ENCODE measurements at places on chromosomes 2 and 18. TPM values are rescaled to one million over a fixed set of nuclear protein-coding genes. Genes with fewer than 3 reads are reported as not detected.

DNA sequence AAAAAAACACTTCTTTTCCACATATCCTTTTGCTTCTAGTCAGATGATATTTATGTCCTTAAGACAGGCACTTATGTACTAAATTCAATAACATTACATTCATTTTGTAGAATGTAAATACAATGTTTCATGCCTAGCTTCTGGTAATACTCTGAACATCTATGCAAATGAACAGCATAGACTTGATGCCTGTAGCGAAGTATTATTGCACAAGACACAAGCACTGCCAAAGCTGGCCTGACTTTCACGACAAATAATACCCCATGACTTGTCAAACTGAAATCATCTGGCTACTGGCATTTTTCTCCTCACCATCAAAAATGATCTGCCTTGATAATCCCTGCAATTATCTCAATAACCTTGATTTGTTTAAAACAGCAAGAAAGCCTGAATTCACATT lies 101.3 kb downstream of the L3MBTL4 start:
- no peak for DNase-seq
- H3K4me3 ChIP-seq = no peak overlapping the region
- H3K36me3 ChIP-seq = no peaks in the 10 kb centered on the region
- H3K27ac ChIP-seq = no peak overlapping the region
- H3K27me3 ChIP-seq = no peaks in the 10 kb centered on the region

DNA sequence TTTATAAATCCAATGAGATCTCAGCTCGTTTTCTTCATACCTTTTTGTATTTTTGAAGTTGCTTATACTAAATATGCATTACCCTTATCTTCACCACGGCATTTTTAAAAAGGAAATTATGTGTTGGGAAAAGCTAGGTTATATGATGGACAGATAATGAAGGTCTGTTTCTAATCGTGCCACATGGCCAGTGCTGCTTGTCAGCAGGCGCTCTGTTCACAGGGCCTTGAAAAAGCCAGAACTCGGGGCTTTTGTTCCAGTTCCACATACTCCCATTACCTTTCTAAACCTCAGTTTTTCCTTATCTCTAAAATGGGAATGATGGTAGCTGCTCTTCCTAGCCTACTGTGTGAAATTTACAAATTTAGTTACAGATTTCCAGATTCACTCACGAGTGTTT lies 42.0 kb downstream of the EPAS1 start:
- no peak overlapping the region for H3K4me3 ChIP-seq
- H3K27me3 ChIP-seq = no peaks in the 10 kb centered on the region
- DNase-seq = no peak
- no peaks in the 10 kb centered on the region for H3K36me3 ChIP-seq
- peaks cover 22% of the 10 kb centered on the region for H3K4me1 ChIP-seq
- H3K27ac ChIP-seq = peak overlapping the region; percentile 24

Gene SLC4A5
- total RNA-seq = 1.6 TPM

- peaks cover 7% of the 10 kb centered on the region for H3K4me1 ChIP-seq
- no peak overlapping the region for H3K4me3 ChIP-seq
- H3K27me3 ChIP-seq = no peaks in the 10 kb centered on the region
- no peak for DNase-seq
These were observed 113.9 kb downstream of the ANKRD44 start for GRCh38 chr2:197196541-197197180.

DNA sequence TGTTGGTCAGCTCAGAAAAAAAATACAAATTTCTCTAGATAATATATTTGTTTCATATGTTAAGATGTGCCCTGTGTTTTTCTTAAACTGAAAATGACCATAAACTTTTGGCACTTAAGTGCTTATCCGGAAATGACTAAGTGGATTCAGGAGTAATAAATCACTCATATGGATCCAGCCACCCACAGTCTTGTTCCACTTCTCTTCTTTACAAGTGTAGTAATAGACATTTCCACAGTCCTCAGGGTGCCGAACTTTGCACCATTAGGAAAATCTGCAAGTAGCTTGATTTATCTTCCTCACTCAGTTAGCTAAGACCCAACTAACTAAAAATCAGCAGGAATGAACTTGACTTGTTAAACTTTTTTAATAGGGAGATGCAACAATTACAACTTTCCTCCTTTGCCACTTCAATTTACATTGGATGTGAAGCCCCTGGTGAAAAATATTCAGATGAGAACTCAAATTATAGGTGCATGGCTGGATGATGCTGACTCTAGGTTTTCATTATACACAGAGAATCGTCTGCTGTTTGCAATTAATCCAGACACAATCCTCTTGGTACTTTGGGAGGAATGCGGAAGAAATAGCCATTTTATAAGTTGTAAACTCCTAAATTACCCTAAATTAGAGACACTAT lies 322.5 kb downstream of the ARHGAP15 start:
- no peaks in the 10 kb centered on the region for H3K36me3 ChIP-seq
- no peaks in the 10 kb centered on the region for H3K27me3 ChIP-seq
- DNase-seq = no peak
- H3K4me3 ChIP-seq = no peak overlapping the region
- H3K27ac ChIP-seq = no peak overlapping the region
- H3K4me1 ChIP-seq = no peaks in the 10 kb centered on the region

DNA sequence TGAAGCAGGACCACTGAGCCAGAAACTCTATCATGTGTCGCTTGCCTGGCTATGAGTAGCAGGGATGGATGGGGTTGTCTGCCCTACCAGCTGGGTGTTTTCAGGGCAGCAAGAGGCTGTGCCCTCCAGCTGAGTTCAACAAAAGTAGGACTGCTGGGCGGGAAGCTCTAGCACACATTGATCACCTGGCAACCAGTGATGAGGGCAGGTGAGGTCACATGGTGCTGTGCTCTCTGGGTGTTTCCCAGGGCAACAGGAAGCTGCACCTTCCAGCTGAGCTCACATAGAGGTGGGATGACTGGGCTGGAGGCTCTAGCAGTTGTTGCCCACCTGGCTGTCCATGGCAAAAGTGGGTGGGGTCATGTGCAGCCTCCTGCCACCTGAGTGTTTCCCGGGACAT lies 487.3 kb upstream of the VWC2L start:
- H3K4me1 ChIP-seq = no peaks in the 10 kb centered on the region
- no peak overlapping the region for H3K27ac ChIP-seq
- no peaks in the 10 kb centered on the region for H3K27me3 ChIP-seq
- H3K4me3 ChIP-seq = no peak overlapping the region

DNA sequence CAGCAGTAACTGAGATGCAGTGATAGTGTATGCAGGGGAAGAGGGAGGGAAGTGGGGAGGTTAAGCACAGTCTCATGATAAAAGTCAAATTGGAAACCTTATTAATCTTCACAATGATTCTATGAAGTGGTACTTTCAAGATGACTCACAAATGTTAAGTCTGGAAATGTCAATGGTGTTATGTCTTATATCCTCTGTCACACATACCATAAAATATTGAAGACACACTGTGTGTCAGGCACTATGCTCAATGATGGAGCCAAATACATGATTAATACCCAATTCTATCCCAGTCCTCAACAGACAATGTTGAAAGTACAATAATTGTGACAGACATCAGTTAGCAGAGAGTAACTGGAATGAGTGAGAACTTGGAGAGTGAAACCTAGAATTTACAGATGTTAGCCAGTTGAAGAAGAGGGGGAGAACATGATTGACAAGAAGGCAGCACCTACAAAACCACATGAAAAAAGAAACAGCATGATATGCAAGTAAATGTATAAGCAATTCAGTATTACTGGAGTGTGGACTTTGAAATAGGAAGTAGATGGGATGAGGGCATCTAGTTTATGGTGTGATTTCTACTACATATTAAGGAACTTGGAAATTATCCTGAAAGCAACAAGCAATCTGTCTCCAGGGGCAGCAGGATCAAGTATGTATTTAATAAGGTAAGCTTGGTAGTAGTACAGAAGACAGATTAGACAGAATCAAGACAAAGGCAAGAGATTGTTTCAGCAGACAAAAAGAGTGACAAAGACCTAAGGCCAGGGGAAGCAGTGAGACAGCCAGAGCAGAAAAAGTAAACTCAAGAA lies 107.6 kb downstream of the STRN start:
- no peak overlapping the region for H3K4me3 ChIP-seq
- peak overlapping the region; percentile 55 for H3K27ac ChIP-seq
- H3K4me1 ChIP-seq = peaks cover 22% of the 10 kb centered on the region

Gene NXPH2
- total RNA-seq = not detected
